ENCODE measurements at places on chromosomes 5 and 9.
A peak's percentile ranks its signal among the peaks of the same experiment; 100 is the strongest.

- DNase-seq, result peak; percentile 38
Measured at GRCh38 chr5:179259731-179260323, 85.4 kb downstream of the ADAMTS2 start.

DNA sequence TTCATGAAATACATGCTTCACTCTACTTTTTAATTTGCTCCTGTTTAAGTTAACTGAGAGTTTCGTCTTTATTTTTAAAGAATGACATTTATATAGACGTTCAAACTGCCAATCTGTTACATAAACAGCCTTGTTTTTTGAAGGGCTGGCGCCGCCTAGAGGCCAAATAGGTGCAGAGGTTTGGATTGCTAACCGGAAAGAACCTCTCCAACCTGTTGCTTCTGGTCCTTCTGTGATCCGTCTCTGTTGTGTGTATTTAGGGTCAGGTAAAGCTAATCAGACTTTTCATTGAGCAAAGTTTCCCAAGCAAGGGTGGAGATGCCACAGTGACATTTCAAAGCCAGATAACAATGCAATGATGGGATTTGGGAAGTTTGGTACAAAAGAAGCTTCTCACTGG is 39.5 kb upstream of the GLIS3 start:
- DNase-seq, result peak; percentile 79

GRCh38 chr9:94031380-94031779 is 52.9 kb upstream of the PTPDC1 start:
- DNase-seq, result no peak

DNA sequence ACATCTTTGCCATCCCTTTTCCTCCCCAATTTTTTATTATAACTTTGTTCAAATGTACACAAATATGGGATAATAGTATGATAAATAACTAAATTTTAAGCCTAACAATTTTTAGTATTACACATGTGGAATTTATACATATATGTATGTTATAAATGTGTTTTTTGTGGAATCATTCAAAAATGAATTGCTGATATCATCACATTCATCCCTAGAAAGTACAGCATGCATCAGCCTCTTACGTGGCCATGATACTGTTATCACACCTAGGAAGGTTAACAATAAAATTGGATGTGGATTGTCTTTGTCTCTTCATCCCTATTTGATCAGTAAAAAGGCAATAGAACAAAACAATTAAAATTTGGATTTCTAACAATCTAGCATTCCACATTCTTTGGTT is 73.7 kb upstream of the DAP start:
- DNase-seq, result no peak

DNA sequence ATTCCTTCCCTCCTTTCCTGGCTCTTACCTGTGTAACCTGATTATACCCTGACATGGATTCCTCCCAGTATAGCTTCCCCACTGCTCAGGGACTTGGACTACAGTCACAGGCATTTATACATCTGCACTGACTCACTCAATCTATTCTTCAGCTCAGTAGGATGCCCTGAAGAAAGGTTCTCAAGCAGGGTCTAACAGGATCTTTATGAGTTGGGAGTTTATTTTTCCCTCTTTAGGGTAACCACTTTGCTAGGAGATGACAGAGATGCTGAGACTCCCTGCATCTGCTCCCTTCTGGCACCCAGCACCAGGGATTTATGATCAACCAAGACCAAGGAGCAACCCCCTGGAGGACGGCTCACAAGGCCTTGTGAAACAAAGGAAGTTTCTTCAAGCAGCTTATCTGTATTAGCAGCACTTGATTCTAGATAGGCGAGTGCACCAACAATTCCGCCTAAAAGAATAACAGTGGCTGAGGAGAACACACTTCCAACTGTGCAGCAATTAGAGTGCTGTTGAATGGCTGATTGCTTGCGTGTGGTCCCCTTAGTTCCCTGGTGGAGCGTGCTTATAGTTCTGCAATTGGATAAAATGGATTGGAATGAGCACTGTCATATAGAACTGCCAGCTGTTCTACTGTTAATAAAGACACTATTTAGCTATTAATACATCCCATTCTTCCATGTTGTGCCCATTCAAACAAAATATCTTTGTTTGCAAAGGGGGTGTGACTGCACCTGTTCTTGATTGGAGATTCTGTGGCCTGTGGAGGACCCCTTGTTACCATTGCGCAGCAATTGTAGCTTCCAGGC is 482.6 kb downstream of the ZNF608 start:
- no peak for DNase-seq

GRCh38 chr5:168209244-168209995 is 82.0 kb upstream of the WWC1 start:
- no peak for DNase-seq

GRCh38 chr5:83353231-83353630 is 118.3 kb upstream of the VCAN start:
- no peak for DNase-seq

DNA sequence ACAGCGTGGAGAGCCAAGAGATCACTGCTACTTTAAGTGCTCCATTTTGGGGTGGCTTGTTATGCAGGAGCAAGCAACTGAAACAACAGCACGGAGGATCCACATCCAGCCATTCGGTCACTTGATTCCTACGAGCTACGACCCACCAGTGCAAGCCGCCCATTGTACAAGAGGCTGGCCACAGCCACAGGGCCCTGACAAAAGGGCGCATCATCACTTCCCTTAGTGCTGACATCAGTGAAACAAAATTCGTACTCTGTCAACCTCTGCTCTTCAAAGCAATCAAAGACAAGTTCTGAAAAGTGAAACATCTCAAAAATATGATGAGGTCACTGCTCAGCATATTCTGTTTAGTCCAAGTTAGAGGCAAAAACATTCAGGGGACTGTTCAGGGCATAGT is 168.4 kb downstream of the GADD45G start:
- no peak for DNase-seq

GRCh38 chr9:111646417-111646816 is 15.0 kb upstream of the GNG10 start:
- DNase-seq, result no peak

DNA sequence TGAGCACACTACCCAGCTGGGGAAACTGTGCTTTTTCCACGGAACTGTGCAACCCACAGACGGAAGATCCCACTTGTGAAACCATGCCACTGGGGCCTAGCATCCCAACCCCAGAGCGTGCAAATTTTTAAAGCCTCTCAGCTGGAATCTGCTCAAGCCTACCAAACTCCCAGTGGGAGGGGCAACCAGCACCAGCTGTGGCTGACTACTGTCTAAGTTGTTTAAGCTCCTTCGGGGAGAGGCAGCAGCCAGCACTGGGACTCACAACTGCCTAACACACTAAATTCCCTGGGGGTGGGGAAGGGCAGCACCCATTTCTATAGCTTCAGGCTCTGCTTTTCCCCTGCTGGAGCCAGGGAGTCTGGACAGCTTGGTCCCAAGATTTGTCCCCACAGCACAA is 287.6 kb upstream of the MSX2 start:
- DNase-seq, result no peak

- no peak for DNase-seq
Measured at GRCh38 chr9:26413611-26414010, 479.0 kb downstream of the CAAP1 start.

DNA sequence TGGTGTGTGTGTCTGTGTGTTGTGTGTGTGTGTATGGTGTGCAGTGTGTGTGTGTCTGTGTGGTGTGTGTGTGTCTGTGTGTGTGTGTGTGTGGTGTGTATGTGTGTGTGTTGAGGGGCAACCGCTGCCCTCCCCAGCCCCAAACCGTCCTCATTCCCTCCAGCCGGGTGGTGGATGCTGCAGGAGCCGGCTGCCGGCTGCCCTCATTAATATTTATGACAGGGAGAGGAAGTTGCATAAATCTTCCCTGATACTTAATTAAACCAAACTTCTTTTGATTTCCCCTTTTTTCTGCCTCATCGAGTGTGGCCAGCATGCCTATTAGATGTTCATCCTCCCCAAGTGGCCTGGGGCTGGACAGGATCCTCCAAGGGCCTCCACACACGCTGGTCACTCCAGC is 121.4 kb upstream of the MVB12B start:
- no peak for DNase-seq

DNA sequence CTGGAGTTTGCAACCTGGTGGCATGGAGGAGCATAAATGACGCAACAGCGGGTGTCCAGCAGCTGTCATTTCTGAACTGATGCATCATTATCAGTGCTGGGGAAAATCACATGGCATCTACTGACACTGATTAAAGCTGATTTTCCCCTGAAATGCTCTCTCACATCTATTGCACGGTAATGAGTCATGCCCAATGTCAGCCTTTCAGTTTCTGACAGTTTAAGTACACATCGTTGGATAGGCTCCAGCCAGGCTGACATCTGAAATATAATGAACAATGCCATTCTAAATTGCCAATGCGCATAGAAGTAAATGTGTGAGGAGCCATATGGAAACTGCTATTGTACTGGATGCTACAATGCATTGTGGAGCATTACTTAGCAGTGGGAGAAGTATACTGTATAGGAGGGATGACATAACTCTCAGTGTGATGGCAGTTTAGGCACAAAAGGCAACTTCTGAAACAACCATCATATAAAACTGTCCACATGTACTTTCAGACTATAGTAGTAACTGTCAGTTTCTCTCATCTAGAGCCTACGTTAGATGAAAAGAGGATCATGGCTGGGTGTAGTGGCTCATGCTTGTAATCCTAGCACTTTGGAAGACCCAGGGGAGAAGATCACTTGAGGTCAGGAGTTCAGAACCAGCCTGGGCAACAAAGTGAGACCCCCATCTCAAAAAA is 389.3 kb upstream of the DMAC1 start:
- DNase-seq, result no peak

GRCh38 chr9:121667214-121667613 is 15.8 kb downstream of the DAB2IP start:
- no peak for DNase-seq

- no peak for DNase-seq
Measured at GRCh38 chr5:35810601-35811000, 46.1 kb upstream of the IL7R start.

DNA sequence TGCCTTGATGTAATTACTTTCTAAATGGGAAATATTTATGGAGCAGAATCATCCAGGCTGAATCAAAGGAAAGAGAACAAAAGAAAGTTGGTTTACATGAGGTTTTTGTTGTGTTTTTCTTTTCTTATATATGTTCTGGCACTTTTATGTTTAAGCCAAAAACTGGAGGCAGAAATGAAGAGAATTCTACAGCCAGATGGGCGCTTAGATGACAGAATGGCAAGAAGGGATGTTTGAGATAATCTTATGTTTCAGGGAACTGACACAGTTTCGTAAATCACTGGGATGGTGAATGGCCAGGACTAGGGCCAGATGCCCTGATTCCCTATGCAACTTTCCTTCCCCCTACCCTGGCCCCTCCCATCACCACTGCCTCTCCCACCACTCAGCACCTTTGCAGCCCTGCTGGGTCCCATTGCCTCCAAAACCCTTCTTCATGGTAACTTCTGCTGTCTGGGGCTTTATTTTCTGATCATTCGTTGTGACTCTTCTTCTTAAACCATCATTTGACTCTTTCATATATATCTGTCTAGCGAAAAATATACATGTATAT is 111.8 kb downstream of the EFNA5 start:
- no peak for DNase-seq

- no peak for DNase-seq
Measured at GRCh38 chr9:72187121-72187695, 38.0 kb downstream of the GDA start.

DNA sequence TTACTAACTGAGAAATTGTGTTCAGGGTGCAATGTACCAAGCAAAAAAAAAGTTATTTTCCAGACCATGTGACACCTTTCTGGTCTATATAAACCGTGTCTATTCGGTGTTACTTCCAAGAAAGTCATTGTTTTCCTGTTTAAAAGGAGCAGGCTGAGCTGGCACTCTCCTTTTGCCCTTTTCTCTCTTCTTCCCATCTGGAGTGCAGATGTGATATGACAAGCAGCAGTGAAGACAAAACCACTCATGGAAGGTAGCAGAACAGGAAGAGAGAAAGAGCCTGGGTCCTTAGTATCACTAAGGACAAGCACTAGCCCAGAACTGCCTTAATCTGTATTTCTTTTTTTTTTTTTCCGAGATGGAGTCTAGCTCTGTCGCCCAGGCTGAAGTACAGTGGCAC is 25.6 kb downstream of the LYRM7 start:
- DNase-seq, result no peak

DNA sequence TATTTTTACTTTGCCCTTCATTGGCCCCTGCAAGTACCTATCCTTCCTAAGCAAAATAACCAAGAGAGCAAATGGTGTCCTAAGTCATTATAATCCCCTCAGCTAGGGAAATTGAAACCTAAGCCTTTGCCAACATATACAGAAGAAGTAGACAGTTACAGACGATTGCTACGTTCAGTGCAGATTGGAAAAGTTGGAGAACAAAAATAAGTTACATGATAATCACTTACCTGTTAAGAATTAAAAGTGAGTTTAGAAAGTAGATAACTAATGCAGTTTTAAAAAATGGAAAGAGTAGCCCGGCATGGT is 244.8 kb downstream of the MPDZ start:
- DNase-seq, result no peak

- no peak for DNase-seq
Measured at GRCh38 chr9:38286357-38286756, 106.1 kb upstream of the ALDH1B1 start.

GRCh38 chr5:153883854-153884611 is 154.7 kb downstream of the FAM114A2 start:
- no peak for DNase-seq

- no peak for DNase-seq
Measured at GRCh38 chr5:123756318-123756665, 244.3 kb downstream of the CSNK1G3 start.

DNA sequence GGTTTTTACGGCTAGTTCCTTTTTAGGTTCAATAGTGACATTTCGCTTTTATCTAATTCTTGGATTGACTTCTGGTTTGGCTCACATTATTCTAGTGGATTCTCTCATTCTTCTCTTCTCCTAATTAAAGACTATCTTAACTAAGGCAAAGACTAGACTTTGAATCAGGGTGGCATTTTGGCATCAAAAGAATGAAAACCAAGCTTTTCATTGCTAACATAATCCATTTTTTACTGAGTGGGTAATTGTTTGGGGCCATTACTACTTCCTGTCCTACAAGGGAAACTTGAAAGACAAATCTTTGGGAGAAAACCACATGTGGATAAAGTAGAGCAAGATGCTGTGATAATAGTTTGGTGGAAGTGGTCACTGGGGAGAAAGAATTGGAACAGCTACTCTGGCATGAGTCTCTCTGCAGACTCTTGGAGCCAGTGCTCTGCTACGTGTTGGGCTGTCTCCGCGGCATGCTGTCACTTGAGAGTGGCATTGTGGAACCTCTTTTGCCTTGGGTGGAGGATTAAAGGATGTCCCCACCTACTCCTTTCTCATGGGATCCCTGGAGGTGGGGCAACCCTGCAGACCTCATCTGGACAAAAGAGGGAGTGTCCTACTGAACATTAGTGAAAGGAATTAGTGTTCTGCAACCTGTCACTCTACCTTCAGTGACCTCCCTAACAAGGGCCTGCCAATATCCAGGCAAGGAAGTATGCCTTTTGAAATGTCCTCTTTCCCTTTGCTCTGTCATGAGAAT is 280.4 kb downstream of the PSAT1 start:
- no peak for DNase-seq

DNA sequence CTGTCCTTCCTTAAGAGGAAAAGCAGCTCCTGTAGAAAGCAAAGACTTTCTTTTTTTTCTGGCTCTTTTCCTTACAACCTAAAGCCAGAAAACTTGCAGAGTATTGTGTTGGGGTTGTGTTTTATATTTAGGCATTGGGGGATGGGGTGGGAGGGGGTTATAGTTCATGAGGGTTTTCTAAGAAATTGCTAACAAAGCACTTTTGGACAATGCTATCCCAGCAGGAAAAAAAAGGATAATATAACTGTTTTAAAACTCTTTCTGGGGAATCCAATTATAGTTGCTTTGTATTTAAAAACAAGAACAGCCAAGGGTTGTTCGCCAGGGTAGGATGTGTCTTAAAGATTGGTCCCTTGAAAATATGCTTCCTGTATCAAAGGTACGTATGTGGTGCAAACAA is 42.3 kb downstream of the NR4A3 start:
- DNase-seq, result no peak

All from breast epithelium (tissue), 4 donors.